ENCODE measurements at places on chromosomes 12 and 14. TPM values are rescaled to one million over a fixed set of nuclear protein-coding genes. Genes with fewer than 3 reads are reported as not detected.

BEGAIN gene
- 2.3 TPM for total RNA-seq

METTL25 gene
- 12.5 TPM for total RNA-seq

NANOG gene
- total RNA-seq, result not detected

CNTN1 gene
- total RNA-seq, result not detected

C12orf42 gene
- 4.8 TPM for total RNA-seq

TAS2R10 gene
- total RNA-seq, result 0.58 TPM

SALL2 gene
- 4.4 TPM for total RNA-seq

RIPK3 gene
- total RNA-seq, result 43.7 TPM

PDE3A gene
- not detected for total RNA-seq

FOXM1 gene
- 86.9 TPM for total RNA-seq

GON7 gene
- total RNA-seq, result 17.3 TPM

DHH gene
- 0.11 TPM for total RNA-seq

MNAT1 gene
- 33.5 TPM for total RNA-seq

PMEL gene
- 0.42 TPM for total RNA-seq

ZNF268 gene
- total RNA-seq, result 24.1 TPM

VPS29 gene
- total RNA-seq, result 138 TPM

MANSC4 gene
- not detected for total RNA-seq

EFCAB11 gene
- 9.2 TPM for total RNA-seq

KRT77 gene
- not detected for total RNA-seq

DPF3 gene
- 3.8 TPM for total RNA-seq

SERPINA10 gene
- total RNA-seq, result not detected

WBP11 gene
- 98.0 TPM for total RNA-seq

LTBP2 gene
- total RNA-seq, result 0.28 TPM

ACVR1B gene
- total RNA-seq, result 9.3 TPM

KMT2D gene
- 123 TPM for total RNA-seq

KITLG gene
- total RNA-seq, result 0.31 TPM

CCDC88C gene
- total RNA-seq, result 209 TPM

HEBP1 gene
- 17.6 TPM for total RNA-seq

Measured in activated naive CD8-positive, alpha-beta T cell treated with anti-CD3 and anti-CD28 coated beads, Interleukin-2, amount 10 ng/mL, durations not matched to agents 7 days and 5 days (primary cell).